ENCODE measurements at places on chromosomes 1 and 21.

- no peak for DNase-seq
These were observed 1.3 kb downstream of the PLA2G2E start for GRCh38 chr1:19922015-19922688.

DNA sequence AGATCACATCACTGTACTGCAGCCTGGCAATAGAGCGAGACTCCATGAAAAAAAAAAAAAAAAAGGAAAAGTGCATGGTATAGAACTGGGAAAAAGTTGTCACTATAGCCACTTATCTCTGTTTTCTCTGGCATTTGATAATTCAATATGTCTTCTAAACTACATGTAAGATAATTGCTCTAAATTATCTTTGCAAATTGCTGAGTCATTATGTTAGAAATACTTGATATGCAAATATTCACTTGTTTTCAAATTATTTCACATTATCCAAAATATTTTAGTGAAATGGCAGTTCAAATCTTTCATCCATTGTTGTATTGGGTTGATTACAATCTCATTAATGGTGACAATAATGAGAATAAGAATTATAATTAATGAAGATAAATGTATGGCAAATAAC, 1455.1 kb downstream of the KCNT2 start:
- no peak for DNase-seq

DNA sequence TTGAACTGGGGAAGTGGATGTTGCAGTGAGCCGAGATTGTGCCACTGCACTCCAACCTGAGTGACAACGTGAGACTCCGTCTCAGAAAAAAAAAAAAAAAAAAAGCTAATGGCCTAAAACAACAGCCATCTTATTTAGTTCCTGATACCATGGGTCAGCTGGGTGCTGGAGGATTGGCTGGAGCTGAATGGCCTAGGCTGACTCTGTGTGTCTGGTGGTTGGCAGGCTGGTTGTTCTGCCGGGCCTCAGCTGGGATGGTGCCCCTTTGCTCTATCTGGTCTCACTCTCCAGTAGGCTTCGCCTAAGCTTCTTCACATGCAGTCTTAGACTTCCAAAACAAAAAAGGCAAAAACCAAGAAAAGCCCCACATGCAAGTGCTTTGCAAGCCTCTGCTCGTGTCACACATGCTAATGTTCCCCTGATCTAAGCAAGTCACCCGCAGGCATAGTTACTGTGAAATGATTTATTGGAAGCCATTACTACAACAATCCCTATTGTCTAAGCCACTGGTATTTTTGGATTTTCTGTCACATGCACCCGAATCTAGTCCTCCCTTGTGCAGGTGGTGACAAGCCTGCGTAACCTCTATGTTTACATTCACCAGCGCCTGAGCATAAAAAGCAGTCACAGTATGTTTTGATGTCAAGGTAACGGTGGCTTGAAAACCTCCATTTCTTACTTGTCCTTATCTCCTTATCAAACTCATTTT, 39.6 kb upstream of the KANK4 start:
- no peak for DNase-seq

- no peak for DNase-seq
These were observed 89.8 kb downstream of the KIF14 start for GRCh38 chr1:200530623-200531261.

GRCh38 chr1:160411271-160412027, 11.1 kb downstream of the VANGL2 start:
- no peak for DNase-seq

DNA sequence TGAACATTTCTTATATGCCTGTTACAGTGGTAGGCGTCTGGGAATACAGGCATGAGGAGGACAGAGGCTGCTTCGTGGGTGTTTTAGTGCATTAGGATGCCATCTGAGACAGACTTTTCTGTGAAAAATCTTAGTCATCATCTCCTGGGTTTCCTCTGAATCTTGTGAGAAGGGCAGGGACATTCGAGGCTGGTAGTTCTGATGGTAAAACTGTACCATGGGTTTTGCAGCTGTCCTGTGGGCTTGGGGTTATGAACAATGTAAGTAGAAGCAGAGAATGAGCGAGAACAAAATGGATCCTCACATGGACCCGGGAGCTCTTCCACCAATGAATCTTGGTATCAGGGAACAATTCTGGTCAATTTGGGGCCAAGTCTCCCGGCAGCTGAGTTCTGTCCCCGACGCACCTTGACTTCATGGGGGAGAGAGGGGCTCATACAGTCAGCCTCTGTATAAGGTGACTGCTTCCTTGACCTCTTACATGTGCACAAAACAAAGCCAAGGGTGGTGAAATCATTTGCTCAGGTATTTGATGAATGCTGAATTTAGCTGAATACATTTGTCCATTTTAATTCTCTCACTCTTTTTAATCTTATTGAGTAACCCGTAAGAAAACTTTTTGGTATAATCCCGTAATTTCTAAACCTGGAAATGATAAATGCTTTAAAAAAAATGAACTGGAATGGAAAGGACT, 63.6 kb upstream of the ERRFI1 start:
- no peak for DNase-seq

DNA sequence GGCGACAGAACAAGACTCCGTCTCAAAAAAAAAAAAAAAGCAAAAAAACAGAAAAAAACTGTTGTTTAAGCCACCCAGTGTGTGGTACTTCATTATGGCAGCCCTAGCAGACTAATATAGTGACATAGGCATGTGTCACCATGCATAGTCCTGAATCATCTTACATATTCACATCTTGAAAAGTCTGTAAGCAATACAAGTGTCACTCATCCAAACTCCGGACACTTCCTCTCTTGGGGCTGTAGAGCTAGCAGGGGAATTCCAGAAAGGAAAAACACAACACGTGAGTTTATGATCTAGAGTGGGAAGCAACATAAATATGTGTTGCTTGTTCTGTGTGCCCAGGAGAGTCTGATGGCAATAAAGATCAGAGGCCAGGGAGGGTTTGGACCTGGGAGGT, 81.6 kb upstream of the KCNE2 start:
- no peak for DNase-seq

DNA sequence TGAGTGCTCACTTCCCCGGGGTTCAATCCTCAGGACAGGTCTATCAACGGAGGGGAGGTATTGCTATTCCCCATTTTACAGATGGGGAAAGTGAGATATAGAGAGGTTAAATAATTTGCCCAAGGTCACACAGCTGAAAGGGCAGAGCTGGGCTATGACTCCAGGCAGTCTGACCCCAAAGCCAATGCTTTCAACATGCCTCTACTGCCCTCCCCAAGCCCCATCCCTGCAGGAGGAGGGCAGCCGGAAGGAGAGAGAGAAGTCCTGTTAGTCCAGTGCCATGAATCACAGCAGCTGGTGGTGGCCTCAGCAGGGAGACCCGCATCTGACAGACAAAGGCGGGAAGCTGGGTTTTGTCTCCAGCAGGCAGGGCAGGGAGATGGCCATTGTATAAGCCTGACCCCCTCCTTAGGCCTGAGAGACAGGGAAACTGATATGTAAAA, 20.0 kb upstream of the CLIC4 start:
- DNase-seq = no peak

GRCh38 chr1:54811739-54812655, 10.9 kb upstream of the TTC22 start:
- DNase-seq = no peak

- DNase-seq = no peak
These were observed 7.4 kb downstream of the CD48 start for GRCh38 chr1:160704250-160704649.

DNA sequence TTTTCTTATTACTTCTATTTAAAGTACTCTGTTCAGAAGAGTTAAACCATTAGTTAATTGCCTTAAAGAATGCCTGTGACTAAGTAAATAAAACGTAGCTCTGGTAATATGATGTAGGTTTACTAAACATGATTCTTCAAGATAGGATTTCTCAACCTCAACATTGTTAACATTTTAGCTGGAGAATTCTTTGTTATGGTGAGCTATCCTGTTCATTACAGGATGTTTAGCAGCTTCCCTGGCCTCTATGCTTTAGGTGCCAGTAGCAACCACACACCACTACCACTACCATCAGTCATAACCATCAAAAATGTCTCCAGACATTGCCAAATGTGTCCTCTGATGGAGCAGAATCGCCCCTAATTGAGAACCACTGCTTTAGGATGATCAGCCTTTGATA, 10.7 kb downstream of the RPF1 start:
- DNase-seq = no peak

GRCh38 chr1:214518361-214518760, 33.0 kb downstream of the PTPN14 start:
- DNase-seq = no peak

- DNase-seq = no peak
These were observed 11.8 kb downstream of the LAPTM5 start for GRCh38 chr1:30745834-30746208.

GRCh38 chr1:244347942-244348341, 103.8 kb downstream of the ADSS2 start:
- DNase-seq = no peak

- no peak for DNase-seq
These were observed 6.7 kb upstream of the IL10RB start for GRCh38 chr21:33259428-33259827.

DNA sequence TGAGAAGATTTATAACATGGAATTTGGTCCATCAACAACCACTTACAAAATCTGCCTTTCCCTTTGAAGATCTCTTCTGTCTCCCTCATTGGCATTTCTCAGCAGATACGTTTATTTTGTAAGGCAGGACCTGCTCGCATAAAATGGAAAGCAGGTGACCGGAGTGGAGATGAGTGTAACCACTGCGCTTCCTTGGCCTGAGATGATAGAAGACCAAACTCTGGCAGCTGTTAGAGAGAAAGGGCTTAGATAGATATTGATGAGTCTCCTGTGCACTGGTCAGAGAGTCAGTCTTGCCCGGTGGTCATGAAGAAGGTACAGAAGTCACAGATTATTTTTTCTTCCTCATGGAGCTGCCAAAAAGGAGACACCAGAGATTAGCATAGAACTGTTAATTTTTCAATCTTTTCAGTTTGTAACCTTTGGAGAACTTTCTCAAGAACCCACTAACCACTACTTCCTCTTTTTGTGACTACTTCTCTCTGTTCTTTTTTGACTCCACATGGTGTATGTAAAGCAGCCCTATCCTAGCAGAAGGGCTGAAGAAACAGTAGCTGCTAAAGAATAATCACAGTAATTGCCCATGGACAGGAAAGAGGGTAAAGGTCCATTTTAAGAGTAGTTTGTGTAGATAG, 47.6 kb downstream of the FCRL3 start:
- DNase-seq = no peak
